ENCODE measurements at places on chromosomes 12 and 14.

DNA sequence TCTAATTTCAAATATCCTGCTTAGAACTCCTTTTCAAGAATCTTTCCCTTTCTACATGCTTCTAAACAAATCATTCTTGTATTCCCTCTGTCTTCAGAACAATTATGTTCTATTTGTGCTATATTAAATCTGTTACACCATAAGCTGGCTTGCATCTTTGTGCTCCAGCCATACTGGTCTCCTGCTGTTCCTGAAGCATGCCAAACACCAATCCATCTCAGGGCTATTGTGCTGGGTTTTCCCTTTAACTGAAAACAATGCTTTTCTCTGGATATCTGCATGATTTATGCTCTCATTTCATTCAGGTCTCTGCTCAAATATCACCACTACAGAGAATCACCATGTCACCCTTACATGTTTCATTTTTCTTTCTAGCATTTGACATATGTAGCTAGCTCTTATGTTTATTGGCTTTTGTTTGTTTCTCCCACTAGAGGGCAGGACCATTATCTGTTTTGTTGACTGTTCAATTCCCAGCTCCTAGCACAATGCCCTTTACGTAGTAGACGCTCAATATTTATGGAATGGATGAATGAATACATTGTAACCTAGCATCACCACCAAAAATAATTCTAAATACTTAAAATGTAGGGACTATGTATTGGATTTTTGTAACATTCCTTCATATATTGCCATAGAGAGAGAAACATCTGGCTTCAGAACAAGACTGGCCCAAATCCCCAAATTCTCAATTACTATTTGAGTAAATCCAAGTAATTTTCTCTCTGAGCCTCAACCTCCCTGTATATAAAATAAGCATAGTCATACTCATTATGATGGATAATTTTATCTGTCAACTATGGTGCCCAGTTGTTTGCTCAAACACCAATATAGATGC is 302.0 kb upstream of the SYT1 start:
- DNase-seq = no peak

- no peak for DNase-seq
Observed at GRCh38 chr12:32454866-32455265, 55.5 kb downstream of the FGD4 start.

GRCh38 chr14:66141733-66142132 is 344.4 kb upstream of the CCDC196 start:
- DNase-seq = no peak

DNA sequence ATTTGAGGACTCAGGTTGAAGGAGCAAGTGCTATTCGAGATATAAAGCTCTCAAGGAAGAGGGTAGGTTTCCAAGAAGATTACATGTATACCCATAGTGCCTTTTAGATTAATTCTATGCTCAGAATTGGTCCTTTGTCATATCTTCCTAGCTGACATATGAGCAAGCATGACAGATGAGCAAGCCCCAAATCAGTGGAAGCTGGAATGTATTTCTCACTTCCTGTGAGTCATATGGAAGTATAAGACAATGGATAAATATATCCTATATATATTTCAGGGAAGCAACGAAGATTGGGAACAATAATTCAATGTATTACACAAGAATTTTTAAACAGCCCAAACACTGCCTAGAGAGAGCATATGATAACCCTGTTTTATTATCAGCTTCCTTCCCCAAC is 674.1 kb upstream of the ATXN7L3B start:
- DNase-seq = no peak

- DNase-seq = no peak
Observed at GRCh38 chr12:51546097-51546496, 44.9 kb upstream of the SCN8A start.

GRCh38 chr12:46825591-46826414 is at the start of gene SLC38A4:
Gene SLC38A4, minus strand, starts transcription at chr12:46825997. Its CDS starts 32,926 bp downstream, at chr12:46793071.
- no peak for DNase-seq

Data from activated T-cell treated with anti-CD3 and anti-CD28 coated beads for 48 hours (primary cell).